GM03348 (cell line): ENCODE measurements at places on chromosomes 2 and 18.

DNA sequence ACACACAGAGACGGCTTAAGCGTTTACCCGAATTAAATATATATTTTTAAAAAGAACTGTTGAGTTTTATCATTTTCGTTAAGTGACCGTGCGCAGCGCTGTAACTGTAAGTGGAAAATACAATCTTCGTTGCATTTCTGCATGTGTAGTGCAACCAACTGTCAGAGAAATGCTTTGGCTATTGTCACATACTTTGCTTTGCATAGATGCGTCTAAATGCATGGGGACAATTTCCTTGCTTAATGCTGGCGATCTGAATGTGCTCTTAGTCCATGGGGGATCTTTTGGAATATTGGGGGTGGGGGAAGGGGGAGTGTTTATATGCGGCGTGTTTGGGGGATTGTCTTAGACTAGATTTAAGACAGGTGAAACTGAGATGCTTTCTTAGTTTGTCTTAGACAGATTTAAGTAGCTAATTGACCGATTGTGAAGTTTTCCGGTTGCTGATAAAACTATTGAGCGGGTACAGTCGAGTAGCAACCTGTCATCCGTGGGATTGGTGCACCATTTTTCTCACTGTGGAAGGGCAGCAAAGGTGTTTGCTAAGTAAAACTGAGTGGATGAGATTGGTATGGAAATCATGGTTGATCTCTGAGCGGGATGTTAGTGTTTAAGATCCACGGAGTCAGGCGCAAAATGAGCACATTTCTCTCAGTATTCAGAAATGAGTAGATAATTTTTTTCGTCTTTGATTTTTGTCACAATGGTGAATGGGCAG, 476 bp downstream of the VSNL1 start:
- DNase-seq = peak; percentile 5

- no peak for DNase-seq
These were observed 43.9 kb downstream of the CROCC2 start for GRCh38 chr2:240949791-240950705.

GRCh38 chr2:138267902-138268254, 233.7 kb upstream of the SPOPL start:
- no peak for DNase-seq

DNA sequence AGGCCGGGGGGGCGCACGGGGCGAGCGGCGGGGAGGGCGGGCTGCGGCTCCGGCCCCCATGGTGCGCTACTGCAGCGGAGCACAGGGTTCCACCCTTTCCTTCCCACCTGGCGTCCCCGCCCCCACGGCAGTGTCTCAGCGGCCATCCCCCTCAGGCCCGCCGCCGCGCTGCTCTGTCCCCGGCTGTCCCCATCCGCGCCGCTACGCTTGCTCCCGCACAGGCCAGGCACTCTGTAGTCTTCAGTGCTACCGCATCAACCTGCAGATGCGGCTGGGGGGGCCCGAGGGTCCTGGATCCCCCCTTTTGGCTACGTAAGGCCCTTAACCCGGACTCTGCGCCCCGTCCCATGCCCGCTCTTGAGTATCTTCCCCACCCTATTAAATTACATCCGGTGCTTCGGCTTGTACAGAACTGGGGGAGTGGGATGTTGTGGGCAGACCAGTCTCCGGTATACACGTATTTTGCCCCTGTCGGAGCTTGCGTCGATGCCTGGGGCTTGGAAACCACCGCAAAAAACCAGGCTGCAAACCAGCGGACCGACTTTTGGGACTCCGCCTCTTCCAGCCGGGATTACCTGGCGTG, 598 bp upstream of the WBP1 start:
- no peak for DNase-seq

GRCh38 chr2:200353874-200354273, 47.4 kb downstream of the SPATS2L start:
- no peak for DNase-seq

- DNase-seq = no peak
These were observed 47.3 kb downstream of the MAP4K4 start for GRCh38 chr2:101744832-101745231.

GRCh38 chr2:217934321-217935131, 68.3 kb downstream of the TNS1 start:
- peak; percentile 92 for DNase-seq

DNA sequence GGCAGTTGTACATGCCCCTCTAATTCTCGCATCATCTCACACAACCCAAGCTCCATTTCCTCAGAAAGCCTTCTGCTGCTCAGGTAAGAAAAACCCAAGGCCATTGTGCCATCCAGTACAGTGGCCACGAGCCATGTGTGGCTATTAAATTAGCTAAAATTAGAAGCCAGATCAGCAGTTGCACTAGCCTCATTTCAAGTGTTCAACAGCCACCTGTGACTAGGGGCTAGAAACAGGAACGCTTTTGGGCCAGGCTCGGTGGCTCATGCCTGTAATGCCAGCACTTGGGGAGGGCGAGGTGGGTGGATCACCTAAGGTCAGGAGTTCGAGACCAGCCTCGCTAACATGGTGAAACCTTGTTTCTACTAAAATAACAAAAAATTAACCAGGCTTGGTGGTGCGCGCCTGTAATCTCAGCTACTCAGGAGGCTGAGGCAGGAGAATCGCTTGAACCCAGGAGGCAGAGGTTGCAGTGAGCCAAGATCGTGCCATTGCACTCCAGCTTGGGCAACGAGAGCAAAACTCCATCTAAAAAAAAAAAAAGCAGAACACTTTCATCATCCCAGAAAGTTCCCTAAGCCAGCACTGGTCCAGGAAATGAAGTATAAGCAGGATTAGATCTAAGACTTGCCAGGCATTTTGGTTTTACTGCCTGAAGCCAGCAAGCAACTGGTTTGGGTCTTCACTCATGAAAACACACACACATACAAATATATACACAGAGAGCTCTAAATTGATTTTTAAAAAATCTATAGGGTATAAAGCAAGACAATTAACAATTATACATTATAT, 35.7 kb downstream of the ATP8B1 start:
- DNase-seq = no peak
